ENCODE measurements at places on chromosomes 11 and 22.

- no peak for DNase-seq
Observed at GRCh38 chr11:106015066-106015465, 7.0 kb downstream of the MSANTD4 start.

GRCh38 chr22:28989035-28989464 lies 72.6 kb downstream of the C22orf31 start:
- no peak for DNase-seq

DNA sequence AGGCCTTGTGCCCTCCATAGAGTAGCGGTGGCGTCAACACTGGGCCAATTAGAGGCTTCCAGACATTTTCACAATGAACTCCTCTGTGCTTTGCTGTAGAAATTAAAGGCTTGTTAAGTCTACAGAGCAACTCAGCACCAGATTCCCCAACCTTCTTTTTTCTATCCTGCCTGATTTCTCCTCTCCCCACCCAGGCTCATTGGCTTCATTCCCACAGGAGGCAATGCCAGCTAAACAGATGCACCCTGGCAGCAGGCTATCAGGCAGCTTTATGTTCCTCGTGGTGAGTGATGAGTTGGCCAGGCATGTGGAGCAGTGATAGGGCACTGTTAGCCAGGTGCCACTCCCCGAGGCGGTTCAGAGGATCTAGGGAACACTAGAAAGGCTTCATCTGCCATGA lies 4.8 kb downstream of the DIXDC1 start:
- no peak for DNase-seq

GRCh38 chr22:31826443-31826842 lies 72.6 kb downstream of the DEPDC5 start:
- DNase-seq: no peak

DNA sequence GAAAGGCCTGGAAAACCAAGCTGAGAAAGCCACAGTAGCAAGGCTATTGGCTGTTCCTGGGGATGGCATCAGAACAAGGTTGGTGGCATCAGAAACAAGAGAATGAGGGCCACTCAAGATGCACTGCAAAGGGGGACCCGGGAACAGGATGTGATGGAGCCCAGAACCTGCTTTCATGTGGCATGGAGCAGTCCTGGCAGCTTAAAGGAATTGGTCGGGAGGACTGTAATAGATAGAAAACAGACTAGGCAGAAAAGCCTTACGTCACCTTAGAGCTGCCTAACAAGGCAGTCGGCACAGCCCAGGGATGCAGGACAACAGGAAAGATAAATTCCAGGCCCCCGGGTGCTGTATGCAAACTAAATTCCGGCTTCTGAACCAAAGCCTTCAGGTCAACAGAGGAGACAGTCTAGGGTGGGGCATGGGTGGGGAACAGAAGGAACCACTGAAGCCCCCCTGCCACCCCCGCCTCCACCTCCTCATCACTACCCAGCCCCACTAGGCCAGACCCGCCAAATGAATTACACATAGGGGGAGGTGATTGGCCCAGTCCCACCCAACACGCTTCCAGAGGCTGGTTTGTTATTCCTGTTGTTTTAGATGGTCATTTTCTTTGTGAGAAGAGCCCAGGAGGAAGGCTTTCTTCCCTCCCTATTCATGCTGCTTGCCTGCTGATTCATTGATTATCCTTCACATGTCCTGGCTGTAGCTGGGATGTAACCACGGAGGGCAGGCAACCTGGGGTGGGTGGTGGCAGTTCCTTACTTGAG lies 25.7 kb upstream of the LRRC55 start:
- DNase-seq: no peak

GRCh38 chr11:94533206-94533605 lies 10.5 kb upstream of the FUT4 start:
- no peak for DNase-seq

- no peak for DNase-seq
Observed at GRCh38 chr11:117073539-117073938, 24.7 kb downstream of the SIK3 start.

GRCh38 chr11:16863389-16863788 lies 124.9 kb downstream of the C11orf58 start:
- DNase-seq: no peak

- no peak for DNase-seq
Observed at GRCh38 chr22:43356881-43357280, 13.7 kb upstream of the SCUBE1 start.

DNA sequence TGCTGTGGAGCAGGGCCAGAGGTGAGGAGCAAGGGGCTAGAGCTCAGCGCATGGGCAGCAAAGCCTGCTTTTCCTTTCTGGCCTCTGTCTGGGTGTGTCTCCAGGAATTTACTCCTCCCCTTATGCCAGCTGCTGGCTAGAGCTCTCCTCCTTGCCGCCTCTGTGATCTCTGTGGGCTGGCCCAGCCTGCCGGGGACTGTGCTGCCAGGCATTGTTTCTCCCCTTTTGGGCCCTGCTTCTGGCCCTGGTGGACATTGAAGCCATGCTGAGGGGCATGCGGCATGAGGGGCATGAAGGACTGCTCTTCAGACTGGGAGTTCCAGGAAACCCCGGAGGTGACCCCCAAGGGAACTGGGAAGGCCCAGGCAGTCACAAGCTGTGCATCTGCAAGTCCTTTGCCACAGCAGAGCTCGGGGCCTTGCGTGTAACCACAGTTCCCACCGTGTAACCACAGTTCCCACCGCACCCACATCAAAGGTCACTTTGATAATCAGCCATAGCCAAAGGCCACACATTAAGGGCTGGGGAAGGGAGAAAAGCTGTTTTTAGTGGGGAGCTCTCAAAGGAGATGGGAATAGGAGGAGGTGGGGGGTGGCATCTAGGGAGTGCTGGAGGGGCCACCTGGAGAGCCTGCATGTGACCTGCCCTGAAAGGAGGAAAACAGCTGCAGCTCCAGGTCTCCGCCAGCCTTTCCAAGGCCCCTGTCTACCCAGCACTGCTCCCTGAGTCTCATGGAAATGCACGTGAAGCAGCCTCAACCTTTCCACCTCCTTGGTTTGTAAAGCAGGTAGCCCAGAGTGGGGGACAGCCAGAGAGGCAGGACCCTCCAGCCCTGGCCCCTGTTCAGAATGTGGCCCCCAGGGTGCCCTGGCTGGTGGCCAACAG lies 62.3 kb downstream of the PPFIBP2 start:
- DNase-seq: no peak

- no peak for DNase-seq
Observed at GRCh38 chr11:34050581-34051348, 766 bp upstream of the CAPRIN1 start.

DNA sequence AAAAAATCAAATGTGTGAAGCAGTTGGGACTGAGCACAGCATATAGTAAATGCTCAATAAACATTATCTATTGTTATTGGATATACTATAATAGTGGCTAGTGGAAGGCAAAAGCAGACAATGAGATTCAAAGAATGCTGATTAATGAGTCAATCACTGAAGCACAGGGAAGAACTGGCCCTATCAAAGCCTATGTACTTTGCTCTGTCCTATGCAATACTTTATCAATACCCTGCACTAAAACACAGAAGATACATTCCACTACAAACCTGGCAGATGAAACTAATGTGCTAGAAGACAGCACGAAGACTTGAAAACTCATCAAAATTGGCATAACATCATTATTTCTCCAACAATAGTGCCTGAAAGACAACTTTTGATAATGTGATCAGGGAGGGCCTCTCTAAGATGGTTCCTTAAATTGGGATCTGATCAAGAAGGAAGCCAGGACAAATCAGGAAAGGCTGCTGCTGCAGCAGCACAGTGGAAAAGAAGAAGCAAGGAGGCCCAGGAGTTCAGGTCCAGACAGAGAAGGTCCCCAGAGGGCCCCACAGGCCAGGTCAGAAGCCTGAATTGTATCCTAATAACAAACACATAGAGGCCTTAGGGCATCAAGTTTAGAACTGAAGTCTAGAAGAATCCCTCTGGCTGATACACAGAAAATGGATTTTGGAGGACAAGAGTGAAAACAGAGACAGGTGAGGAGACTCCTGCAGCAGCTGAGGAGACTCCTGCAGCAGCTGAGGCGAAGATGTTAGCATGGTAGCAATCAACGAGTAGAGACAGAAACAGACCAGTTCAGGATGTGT lies 18.6 kb downstream of the PI4KA start:
- DNase-seq: no peak

GRCh38 chr22:24977370-24978221 lies 25.1 kb downstream of the KIAA1671 start:
- DNase-seq: no peak

Data from chondrocyte (in vitro differentiated cells).